Inflammatory macrophage (primary cell): ENCODE measurements at places on chromosomes 3 and 15.

GRCh38 chr3:46663591-46664135, 29.8 kb downstream of the ALS2CL start:
- no peak for DNase-seq

DNA sequence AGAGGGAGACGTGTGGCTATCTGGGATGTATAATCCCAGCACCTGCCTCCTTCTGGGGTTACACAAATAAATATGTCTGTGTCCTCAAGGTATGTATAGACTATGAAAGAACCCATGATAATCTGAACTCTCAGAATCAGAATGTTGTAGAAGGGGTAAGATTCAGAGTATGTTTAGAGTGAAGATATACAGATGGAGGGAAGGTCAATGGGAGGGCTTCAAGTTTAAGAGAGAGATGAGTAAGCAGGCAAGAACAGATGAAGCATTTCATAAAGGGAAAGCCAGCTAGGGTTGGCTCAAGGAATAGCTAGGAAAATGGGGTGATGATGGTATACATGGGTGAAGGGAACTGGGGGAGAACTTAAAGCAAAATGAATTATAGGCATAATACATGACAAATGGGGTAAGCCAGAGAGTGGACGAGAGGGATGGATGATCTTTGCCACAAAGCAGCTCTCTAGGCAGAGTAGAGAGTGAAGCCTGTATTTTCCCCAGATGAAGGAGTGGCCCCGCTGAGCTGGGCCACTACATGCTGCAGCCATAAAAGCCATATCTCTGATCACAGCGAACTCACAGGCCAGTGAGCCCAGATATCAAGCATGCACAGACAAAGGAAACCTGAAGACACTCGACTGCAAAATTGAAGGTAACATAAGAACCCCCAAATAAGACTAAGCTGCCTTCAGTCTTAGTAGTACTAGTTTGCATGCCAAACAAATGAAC, 15.9 kb upstream of the ZBTB38 start:
- DNase-seq = no peak

DNA sequence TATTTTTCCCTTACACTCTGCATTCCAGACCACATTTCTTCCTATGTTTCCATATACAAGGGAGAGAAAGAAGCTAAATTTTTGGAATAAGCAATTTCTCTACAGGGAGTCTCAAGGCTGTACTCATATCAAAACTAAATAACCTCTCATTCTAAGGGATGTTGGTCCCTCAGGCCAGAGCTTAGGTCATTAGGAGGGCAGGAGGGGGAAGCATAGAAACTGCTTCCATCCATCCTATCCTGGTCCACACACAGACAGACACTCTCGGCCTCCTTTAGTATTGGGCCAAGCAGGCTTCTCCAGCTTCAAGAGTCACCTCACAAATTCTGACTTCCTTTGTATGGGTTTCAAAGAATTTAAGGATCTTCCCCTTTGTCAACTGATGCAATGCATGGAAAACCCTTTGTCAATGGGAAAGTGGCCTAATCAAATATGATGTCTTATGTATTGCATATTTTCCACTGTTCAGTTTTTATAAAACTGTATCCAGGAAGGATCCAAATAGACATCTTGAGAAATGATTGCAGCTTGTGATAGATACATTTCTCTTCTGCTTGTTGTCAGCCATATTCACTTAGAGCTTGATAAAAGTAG, 140.7 kb upstream of the RARB start:
- no peak for DNase-seq

- no peak for DNase-seq
Measured at GRCh38 chr15:77991029-77991406, 86.5 kb downstream of the TBC1D2B start.

GRCh38 chr3:17340693-17341092, 401.7 kb downstream of the TBC1D5 start:
- no peak for DNase-seq

GRCh38 chr3:51581524-51581923, 43.0 kb downstream of the RAD54L2 start:
- DNase-seq = no peak

- no peak for DNase-seq
Measured at GRCh38 chr3:16494814-16495431, 18.6 kb downstream of the RFTN1 start.

DNA sequence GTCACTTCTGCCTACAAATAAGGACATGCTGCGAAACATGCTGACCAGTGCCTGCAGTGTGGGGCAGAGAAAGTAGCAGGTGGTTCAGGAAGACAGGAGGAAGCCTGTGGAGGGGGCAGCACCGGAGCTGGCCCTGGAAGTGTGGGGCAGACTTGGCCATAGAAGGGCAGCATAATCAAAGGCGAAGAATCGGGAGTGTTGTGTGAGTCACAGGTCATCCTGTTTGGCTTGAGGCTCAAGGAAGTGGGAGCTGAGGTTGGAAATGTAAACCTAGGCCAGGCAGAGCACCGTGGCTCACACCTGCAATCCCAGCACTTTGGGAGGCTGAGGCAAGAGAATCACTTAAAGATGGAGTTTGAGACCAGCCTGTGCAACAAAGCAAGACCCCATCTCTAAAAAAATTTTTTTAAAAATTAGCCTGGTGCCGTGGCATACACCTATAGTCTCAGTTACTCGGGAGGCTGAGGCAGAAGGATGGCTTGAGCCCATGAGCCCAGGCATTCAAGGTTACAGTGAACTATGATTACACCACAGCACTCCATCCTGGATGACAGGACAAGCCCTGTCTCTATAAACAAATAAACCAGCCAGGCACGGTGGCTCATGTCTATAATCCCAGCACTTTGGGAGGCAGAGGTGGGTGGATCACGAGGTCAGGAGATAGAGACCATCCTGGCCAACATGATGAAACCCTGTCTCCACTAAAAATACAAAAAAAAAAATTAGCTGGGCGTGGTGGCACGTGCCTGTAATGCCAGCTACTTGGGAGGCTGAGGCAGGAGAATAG, 54.0 kb downstream of the FAM43A start:
- DNase-seq = no peak

DNA sequence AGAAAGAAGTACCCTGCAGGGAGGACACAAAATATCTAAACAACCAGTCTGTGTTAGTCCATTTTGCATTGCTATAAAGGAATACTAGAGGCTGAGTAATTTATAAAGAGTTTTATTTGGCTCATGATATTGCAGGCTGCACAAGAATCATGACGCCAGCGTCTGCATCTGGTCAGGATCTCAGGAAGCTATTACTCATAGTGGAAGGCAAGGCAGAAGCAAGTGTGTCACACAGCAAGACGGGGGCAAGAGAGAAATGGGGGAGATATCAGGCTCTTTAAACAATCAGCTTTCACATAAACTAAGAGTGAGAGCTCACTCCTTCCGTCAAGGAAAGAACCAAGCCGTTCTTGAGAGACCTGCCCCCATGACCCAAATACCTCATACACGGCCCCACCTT, 614.8 kb downstream of the ZIC1 start:
- no peak for DNase-seq

DNA sequence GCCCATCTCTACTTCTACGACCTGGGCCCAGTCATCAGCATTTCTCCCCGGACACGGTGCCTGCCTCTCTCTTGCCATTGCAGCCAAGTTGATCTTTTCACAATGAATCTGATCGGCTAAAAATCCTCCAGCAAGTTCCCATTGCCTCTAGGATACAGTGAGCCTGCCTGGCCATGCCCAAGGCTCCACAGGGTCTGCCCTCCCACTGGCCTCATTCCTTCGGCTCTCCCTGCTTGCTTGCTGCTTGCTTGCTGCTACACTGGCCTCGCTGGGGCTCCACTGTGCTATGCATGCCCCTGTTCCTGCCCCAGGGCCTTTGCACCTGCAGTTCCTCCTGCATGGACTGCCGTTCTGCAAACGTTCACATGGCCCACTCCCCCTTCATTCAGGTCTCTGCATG, 2.0 kb downstream of the ABTB1 start:
- DNase-seq = no peak

DNA sequence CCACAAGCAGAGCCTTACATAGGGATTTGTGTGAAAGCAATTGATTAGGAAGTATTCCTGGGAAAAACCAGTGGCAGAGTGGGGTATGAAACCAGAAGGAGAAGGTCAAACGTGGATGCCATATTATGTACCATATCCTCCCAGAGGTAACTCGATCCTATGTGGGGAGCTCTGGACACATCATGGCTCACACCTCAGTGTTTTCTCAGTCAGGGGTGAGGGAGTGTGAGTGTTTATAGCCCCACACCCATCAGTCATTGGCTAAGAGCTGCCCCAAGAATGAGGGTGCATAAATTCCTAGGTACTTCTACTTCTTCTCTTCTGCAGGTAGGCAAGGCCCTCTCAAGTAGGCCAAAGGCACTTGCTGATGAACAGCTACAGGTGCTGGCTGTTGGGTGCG, 28.2 kb upstream of the PDZRN3 start:
- DNase-seq = no peak

DNA sequence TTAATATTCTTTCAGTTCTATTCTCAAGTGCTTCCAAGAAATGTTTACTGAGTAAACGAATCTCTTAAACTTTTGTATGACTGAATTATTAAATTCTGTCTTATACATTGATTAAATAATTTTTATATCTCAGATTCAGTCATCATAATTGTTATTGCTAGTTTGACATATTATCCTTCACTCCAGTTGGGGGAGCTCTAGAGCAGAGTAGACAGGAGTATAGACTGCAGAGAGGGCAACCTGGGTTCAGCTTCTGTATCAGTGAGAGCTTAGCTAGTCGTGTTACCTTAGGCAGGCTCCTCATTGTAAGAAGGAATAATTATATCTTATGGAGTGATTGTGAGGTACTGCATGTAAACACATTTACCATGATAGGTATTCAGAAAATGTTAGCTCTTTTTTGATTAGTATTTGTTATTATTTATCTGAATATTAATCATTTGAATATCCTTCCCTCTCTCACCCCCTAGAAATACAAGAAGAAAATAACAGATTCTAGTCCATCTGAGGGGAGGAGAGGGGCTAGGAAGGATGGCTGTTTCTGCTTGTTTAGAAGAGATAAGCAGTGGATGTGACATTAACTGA, 31.0 kb upstream of the ZCWPW2 start:
- DNase-seq = peak; percentile 18

DNA sequence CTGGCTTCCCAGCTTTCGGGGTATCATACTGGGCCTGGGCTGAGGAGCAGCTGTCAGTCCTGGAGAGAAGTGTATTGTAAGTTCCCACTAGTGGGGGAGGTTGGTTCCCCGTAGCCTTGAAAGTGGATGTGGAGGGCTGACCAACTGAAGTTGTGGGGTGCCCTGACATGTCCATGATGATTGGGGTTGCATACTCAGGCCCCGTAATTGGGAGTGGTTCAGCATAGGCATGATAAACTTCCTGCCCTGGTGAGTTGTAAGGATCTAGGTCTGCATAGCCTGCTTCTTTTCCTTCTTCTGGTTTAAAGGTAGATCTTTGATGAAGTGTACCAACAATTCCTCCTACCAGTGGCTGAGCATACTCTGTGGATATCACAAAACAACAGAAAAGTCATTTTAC, 36.3 kb downstream of the ST3GAL6 start:
- no peak for DNase-seq

GRCh38 chr3:110686701-110687100, 384.9 kb upstream of the NECTIN3 start:
- DNase-seq = no peak

GRCh38 chr3:7484636-7485035, 623.7 kb downstream of the GRM7 start:
- DNase-seq = no peak

- DNase-seq = no peak
Measured at GRCh38 chr15:28885630-28886430, at the start of gene APBA2. Gene APBA2 (plus strand): TSS chr15:28885974. CDS start chr15:29053885, 167,911 bp downstream.

- peak; percentile 5 for DNase-seq
Measured at GRCh38 chr3:161770484-161771386, 274.1 kb downstream of the OTOL1 start.

- DNase-seq = no peak
Measured at GRCh38 chr3:98331329-98331728, 22.3 kb upstream of the OR5K4 start.

DNA sequence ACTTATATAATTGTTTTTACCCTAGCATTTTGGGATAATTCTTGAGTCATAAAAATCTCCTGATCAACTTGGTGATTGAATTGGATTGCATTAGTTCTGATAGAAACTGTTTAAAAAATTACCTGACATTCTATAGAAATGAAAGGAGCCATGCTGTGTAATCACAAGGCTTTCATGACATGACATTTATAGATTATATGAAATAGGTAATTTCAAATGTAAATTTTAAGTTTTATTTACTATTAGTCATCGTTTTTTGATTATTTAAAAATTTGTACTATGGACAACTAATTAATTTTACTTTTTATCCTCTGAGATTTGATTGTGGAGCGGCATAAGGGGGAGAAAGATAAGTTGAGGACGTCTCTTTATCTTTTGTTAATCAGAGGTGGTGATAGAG, 12.3 kb upstream of the CHD2 start:
- DNase-seq = no peak

DNA sequence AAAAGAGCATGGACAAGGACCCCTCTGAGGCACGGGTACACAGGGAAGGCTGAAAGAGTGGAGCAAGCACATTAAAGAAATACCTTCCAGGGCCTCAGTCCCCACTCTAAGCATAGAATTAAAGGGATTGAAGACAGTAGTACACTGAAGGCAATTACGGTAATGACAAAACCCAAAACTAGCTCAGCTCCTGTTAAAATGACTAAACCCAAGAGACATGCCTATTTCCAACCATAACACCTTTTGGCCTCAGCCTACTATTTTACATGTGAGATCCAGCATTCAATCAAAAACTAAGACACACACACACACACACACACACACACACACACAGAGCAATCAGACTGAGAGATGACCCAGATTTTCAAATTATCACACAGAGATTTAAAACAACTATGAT, 19.8 kb downstream of the MAP4 start:
- DNase-seq = no peak

GRCh38 chr3:51845129-51845528, 16.3 kb upstream of the IQCF2 start:
- no peak for DNase-seq

DNA sequence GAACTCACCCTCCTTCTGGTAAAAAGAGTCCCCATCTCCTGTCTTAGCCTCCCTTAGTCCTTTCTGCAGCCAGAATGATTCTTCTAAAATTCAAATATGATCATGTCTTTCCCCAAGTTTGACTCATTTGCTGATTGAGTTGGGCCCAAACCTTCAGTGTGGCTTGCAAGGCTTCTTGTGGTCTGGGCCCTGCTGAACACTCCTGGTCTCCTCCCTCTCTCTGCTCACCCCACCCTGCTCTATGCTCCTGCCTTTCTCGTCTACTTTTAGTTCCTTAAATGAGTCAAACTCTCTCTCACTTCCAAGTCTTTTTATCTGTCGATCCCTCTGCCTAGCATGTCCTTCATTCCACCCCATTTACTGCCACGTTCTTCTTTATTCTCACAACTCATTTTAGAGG, 72.6 kb downstream of the CCR1 start:
- DNase-seq = peak; percentile 61

DNA sequence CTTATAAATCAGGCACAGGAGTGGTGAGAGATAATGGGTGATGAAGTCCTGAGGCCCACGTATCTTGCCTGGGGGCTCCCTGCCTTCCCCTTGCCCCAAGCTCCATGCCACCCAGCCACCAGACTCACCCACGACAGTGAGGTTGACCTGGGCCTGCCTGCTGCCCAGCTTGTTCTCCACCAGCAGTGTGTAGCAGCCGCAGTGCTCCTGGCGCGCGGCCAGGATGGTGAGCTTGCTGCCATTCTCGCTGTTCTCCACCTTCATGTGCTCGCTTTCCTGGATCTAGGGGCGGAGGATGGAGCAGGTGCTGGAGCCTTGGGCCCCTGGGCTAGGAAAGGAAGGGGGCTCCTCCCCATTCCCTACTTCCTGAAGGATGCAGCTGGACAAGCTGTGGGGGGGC, 79.1 kb upstream of the HACD2 start:
- no peak for DNase-seq
